ENCODE measurements at places on chromosomes 7 and 10.
A peak's percentile ranks its signal among the peaks of the same experiment; 100 is the strongest.

- no peak for DNase-seq
These were observed 240.8 kb downstream of the ADK start for GRCh38 chr10:74391786-74392185.

DNA sequence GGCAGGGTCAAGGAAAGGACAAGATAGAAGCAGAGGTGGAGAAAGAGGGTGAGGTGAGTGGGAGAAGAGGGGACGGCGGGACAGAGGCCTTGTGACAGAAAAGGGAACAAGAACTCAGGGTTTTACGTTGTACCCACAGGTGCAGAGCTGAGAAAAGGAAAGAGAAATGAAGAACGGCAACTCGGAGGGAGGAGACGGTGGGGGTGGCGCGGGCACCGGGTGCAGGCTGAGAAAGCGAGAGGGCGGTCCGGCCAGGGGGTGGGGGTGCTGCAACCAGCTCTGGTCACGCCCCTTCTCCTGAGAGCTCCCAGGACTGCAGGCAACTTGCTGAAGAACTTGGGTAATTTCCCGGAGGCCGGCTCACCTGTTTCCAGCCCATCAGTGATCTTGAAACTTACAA is 65.3 kb downstream of the CARD11 start:
- DNase-seq = peak; percentile 86

DNA sequence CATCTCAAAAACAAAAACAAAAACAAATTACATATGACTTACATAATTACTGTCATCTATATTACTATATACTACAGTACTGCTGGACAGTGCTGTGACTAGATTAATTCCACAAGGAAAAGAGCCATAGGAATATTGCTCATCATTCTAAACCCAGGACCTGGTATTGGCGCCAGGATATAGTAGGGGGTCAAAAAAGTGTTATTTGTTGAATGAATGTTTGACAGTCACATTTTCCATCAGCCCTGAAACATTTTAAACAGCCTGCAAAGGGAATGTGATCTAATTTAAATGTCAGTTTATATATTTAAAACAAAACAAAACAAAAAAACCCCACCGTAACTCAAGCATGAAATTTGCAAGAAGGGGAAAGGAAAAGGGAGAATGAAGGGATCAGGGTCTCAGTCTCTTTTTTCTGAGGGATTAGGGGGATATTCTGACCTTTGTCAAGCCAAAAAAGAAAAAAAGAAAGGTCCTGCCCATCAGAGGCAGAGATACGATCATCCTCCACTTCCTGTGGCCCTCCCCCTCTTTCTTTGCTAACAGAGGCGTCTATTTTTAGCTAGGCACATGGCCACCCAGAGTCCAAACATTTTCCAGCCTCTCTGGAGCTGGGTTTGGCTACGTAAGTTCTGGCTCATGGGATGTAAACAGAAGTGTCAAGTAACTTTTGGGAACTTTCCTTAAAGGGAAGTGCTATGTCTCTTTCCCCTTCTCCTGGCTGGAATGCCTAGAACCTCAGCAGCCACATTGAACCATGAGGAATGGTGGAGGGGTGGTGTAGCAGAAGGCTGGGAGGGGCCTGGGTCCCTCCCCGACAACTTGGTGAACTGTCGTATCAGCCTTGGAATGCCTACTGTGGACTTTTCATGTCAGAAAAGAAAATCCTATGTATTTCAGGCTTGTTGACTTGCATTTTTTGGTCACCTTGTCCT is 44.6 kb upstream of the DLG5 start:
- DNase-seq = no peak

DNA sequence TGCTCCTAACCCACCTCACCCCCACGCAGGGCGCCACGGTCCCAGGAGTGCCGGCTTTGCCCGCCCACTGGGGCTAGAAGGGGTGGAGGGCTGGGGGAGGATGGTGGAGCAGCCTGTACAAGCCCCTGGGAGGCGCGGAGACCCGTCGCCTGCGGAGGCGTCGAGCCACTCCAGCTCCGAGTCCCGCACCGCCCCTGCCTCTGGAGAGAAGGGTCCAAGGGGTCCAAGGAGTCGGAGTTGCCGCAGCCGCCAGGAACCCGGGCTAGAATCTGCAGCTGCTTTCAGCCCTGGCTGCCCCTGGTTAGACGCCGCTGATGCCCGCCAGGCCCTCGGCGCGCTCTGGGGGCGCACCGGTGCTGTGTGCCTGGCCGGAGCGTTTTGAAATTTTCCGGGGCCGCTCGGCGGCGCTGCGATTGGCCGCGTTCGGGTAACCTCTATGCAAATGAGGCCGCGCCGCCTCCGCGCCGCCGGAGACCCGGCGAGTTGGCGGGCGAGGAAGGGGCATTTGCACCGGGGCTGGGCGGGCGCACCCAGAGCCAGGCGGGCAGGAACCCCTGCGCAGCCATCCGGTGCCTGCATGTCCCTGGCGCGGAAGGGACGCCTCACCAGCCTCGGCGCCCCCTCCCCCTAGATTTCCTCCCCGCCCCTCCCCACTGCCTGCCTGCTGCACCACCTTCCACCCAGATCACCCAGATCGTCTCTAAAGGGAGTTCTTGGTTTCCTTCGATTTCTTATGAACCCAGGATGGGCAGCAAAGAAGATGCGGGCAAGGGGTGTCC is at the start of gene HMX2:
Gene HMX2 (plus strand): TSS at position 502 of the 779 bp plus-strand sequence. CDS start 243 bp downstream, at position 745.
- DNase-seq = peak; percentile 64

- DNase-seq = no peak
These were observed 2.3 kb downstream of the ERLIN1 start for GRCh38 chr10:100183481-100183880.

- DNase-seq = no peak
These were observed 161.3 kb downstream of the DYNC1I1 start for GRCh38 chr7:95933618-95934017.

DNA sequence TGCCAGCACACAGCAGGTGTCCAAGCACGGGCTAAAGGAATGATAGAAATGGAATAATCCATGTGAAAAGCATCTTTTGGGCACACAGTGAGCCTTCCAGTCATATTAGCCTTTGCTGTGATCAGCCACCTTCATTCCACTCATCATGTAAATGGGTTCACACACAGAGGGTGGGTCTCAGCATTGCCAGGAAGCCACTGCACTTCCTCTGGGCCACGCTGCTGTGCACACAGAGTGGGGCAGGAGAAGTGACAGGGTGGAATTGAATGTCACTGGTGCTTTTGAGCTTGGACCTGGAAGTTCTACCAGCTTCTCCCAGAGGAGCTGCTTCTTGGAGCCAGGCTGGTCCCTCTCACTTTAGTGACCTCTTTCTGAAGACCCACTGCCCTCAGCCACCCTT is 203.5 kb downstream of the USP6NL start:
- DNase-seq = no peak

GRCh38 chr10:132078746-132079345 is 13.1 kb downstream of the JAKMIP3 start:
- DNase-seq = no peak

DNA sequence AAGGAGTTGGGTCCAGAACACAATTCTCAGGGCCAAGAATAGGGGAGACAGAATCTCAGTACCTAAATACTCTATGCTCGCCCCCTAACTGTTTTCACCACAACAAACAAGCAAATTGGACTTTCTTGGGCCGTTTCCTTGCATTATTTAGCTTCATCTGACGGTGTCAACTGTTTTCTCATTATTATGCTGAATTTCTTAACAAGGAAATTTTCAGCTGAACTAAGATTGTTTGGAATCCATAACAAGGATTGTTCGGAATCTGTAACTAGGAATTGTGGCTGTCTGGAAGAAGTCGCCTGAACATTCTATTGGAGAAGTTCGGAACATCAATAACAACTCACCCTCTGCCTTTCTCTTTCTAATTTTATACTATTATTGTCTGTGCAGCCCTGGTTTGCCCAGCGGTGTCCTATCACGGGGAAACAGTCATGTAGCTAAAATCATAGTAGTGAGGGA is 15.5 kb upstream of the DLX6 start:
- DNase-seq = no peak
